ENCODE measurements at places on chromosomes 4 and X. TPM values are rescaled to one million over a fixed set of nuclear protein-coding genes. Genes with fewer than 3 reads are reported as not detected.

GRCh38 chr4:80731436-80731835 is 299.1 kb upstream of the BMP3 start:
- no peak for ATAC-seq

Gene RTL9
- 0.50 TPM for total RNA-seq

Gene FGFBP2
- total RNA-seq, result not detected

Gene NLRP2B
- not detected for total RNA-seq

Gene CD38
- 0.19 TPM for total RNA-seq

GRCh38 chr4:100087743-100088142 is 102.5 kb downstream of the DDIT4L start:
- no peak for ATAC-seq

Gene YY2
- 0.73 TPM for total RNA-seq

- ATAC-seq, result no peak
These were observed 119.3 kb downstream of the C4orf51 start for GRCh38 chr4:145799223-145799622.

DNA sequence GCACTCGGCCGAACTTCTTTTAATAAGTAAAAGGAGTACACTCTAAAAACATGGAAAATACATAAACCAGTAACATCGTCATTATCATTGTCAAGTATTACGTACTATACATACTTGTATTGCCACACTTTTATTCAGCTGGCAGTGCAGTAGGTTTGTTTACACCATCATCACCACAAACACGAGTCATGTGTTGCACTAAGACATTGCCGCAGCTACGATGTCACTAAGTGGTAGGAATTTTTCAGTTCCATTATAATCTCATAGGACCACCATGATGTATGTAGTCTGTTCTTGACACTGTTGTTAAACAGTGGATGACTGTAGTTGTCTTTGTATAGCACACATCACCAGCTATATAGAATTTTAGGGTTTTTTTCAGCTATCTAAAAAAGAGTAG is 48.0 kb upstream of the TMEM131L start:
- no peak for ATAC-seq

DNA sequence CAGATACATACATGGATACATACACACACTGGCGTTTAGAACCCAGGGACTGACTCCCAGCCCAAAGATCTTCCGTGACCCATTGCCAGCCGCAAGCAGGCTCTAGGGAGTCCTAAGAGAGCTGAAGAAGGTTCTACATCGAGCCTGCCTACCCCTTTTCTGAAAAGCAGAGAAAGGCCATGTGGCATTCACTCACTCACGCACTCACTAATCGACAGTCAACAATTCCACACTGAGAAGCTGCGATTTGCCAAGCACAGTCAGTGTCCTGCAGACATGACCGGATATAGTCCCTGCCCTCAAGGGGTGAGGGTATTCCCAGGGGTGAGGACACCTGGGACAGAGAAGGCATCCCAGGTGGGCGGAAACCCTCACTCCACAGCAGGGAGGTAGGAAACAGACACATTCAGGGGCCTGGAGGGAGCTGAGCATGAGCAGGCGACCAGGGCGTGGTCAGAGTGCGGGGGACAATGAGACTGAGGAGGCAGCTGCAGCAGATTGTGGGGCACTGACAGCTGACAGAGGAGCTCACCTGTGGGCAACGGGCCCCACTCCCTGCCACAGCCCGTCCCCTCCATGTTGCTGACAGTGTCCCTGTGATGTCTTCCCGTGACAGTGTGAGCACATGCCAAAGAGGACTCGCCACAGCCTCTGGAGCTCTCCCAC is 13.2 kb upstream of the MAN2B2 start:
- no peak for ATAC-seq

DNA sequence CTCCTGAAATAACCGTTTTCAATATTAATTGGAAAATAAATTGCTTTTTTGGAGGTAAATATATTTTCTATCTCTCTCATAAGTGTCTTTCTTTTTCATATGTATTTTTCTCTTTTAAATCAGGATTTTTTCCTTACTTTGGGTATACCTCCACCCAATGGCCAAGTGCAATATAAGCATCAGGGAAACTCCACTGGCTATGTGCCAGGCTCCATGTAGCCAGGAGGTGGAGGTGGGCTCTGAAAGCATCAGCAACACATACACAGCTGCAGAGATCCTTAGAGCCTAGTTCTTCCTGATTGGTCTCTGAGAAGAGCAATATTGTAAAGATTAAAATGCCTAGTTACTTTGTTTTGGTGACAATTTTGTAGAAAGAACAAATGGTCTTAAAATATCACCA is 3.4 kb downstream of the GABRA2 start:
- ATAC-seq, result no peak

Gene GABRA4
- 0.14 TPM for total RNA-seq

DNA sequence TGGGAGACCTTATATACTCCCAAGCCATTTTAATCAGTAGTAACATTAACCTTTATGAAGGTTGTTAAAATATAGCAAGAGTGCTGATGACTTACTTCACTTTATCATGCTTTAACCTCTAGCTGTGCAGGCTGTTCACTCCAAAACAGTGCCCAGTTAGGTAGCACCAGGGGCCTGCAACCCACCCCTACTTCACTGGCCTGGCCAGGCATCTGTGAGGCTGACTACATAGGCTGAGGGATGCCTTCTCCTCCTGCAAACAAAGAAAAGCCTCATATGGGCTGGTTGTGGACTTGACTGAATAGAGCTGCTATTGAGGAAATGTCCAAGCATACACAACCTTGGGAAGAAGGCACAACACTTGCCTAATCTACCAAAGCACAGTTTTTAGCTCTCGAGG is 172.8 kb downstream of the SHROOM3 start:
- ATAC-seq, result no peak

Gene RRH
- total RNA-seq, result not detected
